ENCODE measurements at places on chromosomes 11 and 22. TPM values are rescaled to one million over a fixed set of nuclear protein-coding genes. Genes with fewer than 3 reads are reported as not detected.

DNA sequence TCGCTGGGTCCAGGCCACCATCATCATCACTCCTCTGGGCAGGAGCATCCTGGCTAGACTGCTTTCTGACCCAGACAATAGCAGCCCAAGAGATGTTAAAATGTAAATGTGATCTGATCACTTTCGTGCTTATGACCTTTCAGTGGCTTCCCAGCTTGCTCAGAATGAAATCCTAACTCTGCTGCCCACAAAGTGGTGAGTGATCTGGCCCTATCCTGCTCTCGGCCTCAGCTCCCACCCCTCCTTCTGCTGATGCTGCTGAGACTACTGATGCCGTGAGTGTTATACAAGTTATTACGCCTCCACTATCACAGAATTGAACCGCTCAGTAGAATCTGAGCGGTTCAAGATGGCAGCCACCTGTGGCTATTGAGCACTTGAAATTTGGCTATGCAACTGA lies 26.2 kb downstream of the ELF5 start:
- DNase-seq: no peak

- no peak for DNase-seq
Observed at GRCh38 chr11:9820260-9820659, 156.4 kb downstream of the SWAP70 start.

GRCh38 chr11:63543711-63544110 lies 7.1 kb downstream of the PLAAT4 start:
- DNase-seq: no peak

GRCh38 chr11:74437441-74438042 lies 29.8 kb downstream of the KCNE3 start:
- DNase-seq: no peak

DNA sequence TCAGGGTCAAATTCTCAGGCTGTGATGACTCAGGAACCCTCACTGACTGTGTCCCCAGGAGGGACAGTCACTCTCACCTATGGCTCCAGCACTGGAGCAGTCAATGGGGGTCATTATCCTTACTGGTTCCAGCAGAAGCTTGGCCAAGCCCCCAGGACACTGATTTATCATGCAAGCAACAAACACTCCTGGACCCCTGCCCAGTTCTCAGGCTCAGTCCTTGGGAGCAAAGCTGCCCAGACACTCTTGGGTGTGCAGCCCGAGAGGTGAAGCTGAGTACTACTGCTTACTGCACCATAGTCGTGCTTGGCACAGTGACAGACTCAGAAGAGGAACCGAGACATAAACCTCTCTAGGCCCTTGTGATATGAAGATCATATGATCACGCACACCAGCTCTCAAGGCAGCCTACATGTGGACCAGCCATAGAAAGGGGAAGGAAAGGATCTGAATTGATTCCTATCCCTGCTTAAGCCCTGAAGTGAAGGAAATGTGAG lies 58.2 kb downstream of the ZNF280B start:
- no peak for DNase-seq

The OR2D2 gene
- not detected for polyA plus RNA-seq

All from muscle of arm (tissue), 14 donors.